NCI-H2081 treated with DMSO at 0.1 percent for 48 hours (cell line): ENCODE measurements at places on chromosomes 12 and 14.
A peak's percentile ranks its signal among the peaks of the same experiment; 100 is the strongest.

- DNase-seq, result no peak
Observed at GRCh38 chr14:28765831-28766468, 637 bp upstream of the FOXG1 start.

GRCh38 chr14:69055999-69056788, 77.1 kb upstream of the ACTN1 start:
- DNase-seq, result no peak

DNA sequence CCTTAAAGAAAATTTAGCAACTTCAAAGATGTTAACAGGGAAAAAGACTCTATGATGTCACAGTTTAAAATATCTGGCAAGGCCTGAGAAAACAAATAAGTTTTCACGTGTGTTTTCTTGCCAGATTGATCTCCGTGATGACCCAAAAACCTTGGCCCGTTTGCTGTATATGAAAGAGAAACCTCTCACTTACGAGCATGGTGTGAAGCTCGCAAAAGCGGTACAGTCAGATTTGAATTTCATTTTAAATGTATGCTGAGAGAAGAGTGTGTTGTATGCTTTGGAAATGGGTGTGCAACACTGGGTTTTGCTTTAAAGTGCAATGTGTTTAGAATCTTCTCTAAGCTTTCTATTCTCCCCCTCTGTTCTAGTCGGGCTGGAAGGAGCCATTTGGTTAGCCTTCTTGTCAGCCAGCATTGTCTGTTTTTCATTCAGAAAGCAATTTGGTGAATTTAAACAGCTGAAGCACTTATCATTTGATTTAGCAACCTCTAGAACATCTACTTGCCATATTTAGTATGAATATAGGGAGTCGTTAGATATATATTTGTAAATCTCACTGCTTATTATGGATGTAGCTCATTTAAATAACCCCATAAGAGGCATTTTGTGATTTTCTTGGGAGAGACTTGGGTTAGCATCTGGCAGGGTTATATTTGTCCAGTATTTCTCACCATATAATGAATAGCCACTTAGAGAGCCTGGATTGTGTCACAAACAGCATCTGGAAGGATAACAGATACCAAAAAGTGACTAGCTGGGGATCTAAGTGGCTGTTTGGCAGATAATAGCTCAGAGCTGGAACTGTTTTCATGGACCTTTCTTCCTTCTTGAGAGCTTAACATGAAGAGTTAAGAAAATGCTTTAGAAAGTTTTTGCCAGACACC, 35.5 kb downstream of the GPHB5 start:
- DNase-seq, result no peak

DNA sequence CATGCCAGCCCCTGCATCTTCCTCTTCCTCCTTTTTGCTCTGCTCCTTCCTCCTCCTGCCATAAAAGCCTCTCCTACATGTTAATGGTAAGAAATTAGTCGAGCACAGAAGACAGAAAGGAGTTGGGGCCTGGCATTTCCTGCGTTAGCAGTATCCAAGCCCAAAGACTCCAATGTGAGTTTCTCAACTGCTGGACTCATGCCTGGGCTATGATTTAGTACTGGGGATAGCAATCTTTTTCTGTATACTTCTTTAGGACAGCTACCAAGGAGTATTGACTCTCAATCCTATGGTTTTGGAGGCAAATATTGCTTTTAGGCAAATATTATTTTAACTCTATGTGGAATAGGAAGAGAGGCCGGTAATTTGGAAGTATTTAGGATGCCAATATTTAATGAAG, 18.0 kb upstream of the SLC38A4 start:
- DNase-seq, result no peak

- DNase-seq, result no peak
Observed at GRCh38 chr12:15774819-15775218, 14.4 kb downstream of the EPS8 start.

DNA sequence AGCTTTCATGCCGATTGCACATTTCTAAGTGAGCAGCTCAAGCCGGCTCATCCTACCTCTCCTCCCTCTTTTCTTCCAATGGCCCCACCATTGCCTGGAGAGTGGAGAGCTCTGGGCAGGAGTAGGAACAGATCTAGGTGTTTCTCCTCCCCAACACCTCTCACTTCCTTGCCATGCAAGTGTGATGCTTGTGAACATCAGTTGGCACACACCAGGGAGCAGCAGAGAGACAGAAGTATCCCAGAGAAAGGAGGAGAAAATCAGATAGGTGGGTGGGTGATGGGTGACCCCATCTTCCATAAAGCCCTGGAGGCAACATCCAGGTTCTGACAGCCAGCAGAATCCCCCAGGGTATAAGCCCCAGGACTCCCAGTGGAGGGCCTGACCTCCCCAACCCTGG, 27.8 kb downstream of the NPC2 start:
- DNase-seq, result no peak

- no peak for DNase-seq
Observed at GRCh38 chr14:95307402-95308041, 12.2 kb downstream of the CLMN start.

GRCh38 chr12:126926023-126926594, 1340.9 kb upstream of the TMEM132C start:
- DNase-seq, result no peak

DNA sequence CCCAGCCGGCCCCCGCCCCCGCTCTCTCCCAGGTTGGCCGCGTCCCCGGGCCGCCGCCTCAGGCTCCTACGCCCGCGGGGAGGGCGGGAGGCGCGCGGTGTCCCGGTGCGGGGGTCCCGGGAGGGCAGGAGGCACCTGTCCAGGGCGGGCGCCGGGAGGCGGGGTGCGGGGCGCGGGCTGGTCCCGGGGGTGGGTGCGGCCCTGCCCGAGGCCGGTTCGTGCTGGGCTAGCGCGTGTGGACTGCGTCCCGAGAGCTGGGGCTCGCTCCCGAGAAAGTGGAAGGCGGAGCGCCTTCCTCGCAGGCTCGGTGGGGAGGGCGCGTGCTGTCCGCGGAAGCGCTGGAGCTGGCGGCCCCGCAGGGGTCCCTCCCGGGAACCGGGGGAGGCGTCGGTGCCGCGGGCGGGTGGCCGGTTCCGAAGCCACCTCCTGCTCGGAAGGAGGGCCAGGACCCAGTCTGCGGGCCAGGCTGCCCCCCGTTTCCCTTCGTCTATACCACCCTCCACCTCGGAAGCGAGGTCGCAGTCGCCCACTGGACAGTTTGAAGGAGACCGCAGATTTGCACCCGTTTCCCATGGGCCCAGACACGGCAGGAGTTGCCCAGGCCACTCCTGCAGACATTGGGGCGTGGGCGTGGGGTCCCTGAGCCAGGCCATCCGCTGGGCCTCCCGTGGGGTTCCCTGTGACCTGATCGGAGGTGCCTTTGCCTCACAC, 636 bp downstream of the ZFYVE21 start:
- DNase-seq, result no peak

DNA sequence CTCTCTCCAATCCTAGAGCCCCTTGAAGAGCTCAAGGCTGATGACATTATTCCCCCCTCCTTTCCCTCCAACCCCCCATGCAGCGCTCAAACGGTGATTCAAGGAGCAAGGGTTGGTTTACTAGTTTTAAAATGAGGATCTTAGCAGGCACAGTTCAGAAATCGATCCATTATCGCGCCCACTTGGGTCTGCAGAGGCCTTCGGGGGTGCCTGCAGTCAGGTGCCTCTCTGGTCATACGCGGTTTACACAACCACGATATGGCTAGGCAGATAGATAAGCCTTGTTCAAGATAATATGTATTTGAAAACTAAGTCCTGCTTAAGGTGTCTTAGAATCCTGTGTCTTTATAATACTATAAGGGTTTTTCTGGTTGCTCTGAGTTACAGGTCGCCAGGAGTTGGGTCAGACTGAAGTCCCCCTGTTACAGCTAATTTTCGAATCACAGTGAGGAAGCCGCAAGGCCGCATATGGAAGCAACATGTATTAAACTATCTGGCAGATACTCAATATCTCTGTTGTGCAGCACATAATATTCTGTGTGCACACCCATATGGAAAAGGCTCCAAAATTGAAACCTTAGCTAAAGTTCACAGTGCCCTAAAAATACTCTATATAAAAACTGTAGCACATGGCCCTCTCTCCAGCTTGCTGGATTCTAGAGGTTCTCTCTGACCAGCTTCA, 10.0 kb downstream of the BHLHE41 start:
- no peak for DNase-seq

- peak; percentile 49 for DNase-seq
Observed at GRCh38 chr12:124231980-124232653, 62.8 kb upstream of the RFLNA start.

GRCh38 chr14:32940711-32941667, 2.3 kb downstream of the NPAS3 start:
- DNase-seq, result no peak
